NCI-H69 (cell line): ENCODE measurements at places on chromosomes 6 and 20.
A peak's percentile ranks its signal among the peaks of the same experiment; 100 is the strongest.

DNA sequence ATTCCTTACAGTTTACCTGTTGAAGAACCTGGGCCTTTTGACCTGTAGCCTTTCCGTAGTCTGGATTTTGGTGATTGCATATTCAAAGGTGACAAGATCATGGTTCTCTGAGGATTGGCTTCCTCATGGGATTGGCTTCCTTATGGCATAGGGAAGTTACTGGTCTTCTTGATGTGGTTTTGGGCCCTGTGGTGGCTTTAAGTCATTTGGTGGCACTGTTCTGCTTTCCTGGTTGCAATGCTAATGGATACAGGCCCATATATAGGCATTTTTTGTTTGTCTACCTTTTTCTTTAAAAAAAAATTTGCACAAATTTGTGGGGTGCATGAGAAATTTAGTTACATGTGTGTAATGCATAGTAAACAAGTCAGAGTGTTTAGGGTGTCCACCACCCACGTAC lies 185.7 kb downstream of the CDKAL1 start:
- DNase-seq = peak; percentile 36

DNA sequence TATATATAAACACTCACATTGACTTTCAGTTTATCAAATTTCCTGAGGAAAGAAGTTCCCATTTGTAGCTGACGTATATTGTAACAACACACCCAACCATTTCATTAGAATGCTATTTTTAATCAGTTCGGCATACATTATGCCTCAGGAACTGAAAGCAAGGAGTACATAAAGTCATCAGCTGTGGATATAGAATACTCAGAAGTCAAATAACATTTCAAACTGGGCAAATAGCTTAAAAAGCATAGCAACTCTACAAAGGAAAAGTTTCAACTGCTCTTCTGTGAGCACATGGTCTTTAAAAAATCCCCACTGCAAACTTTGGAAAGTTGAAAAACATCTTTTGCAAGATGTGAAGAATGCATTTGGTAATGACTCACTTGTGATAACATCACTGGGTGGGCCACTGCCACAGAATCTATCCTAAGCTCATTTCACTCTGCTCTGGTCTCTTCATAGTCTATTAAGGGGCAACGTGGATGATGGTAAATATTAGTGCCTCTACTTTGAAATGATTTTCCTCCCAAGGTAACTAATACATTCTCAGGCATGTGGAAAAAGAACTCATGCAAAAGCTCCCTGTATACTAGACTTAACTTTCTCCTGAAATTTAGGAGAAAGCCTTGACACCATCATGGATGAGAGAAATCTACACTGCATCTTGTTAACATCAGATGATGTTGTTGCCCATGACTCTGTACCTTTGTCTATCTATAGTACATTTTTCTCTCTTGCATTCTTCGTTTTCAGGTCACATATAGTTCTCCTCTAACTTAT lies 49.2 kb downstream of the FYN start:
- DNase-seq = no peak

DNA sequence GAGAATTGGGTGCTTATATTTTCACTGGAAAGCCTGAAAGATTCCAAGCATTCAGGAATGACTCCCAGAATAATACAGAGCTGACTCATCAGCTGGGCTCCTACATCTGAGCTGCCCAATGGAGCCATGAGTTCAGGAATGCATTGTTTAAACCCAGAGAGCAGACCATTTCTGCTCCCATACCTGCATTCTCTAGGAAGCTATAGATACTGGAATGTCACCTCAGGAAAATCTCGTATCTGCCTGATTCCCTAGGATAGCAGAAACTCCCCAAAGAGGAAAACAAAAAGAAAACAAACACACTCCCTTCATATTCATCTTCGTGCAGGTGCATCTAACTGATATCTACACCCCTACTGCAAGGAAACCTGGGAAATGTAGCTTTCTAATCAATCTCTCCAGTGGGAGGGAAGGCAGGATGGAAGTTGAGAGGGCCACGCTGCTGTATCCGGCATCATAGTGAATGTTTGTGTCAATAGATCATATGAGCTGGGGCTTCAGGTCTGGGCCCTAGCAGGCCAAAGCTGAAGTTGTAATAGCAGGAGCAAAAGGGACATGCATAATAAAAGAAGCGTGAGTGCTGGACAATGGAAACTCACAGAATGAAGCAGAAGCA lies 8.2 kb upstream of the SLC2A12 start:
- DNase-seq = no peak

- DNase-seq = no peak
Measured at GRCh38 chr6:74892091-74892490, 313.8 kb downstream of the COL12A1 start.

GRCh38 chr6:166486536-166486880 lies 100.0 kb downstream of the RAMACL start:
- DNase-seq = no peak

DNA sequence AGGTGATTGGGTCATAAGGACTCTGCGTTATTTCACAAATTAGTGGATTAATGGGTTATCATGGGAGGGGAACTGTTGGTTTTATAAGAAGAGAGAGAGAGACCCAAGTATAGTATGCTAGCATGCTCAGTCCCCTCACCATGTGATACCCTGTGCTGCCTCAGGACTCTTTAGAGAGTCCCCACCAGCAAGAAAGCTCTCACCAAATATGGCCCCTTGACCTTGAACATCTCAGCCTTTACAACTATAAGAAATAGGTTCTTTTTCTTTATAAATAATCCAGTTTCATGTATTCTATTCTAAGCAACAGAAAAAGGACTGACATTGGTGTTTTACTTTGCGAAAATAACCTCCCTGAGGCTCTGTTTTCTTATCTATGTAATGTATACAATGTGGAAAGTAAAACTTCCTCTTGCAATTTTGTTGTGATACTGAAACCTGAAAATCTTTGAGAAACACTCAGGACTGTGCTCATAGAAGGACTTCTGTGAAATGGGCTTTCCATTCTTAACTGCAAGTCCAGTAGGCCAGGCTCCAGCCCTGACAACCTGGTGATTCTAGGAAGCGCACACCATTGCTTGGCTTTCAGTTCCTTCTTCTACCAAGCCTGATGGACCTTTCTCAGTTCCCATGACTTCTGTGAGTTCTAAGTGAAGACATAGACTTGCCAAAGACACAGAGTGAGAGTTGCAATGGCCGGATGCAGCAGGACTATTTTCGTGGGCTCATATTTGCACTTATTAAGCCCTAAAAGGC lies 21.9 kb downstream of the SIRPD start:
- no peak for DNase-seq

- no peak for DNase-seq
Measured at GRCh38 chr20:45209924-45210323, 3.1 kb downstream of the SEMG1 start.

- no peak for DNase-seq
Measured at GRCh38 chr20:52259295-52259694, 67.7 kb upstream of the ZFP64 start.

DNA sequence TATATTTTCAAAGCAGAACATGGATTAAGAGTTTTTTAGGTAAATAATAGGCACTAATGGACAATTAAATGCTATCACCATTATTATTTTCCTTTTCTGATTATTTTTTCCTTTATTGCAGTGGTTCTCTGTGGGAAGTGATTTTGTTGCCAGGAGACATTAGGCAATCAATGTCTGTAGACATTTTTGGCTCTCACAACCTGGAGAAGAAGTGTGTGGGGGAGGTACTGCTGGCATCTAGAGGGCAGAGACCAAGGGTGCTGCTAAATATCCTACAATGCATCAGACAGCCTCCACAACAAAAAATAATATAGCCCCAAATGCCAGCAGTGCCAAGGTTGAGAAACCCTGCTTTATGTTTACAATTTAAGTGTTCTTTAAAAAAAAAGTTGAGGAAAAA lies 8.3 kb downstream of the IFNGR1 start:
- DNase-seq = no peak

- no peak for DNase-seq
Measured at GRCh38 chr20:12984863-12985262, 23.9 kb upstream of the SPTLC3 start.

DNA sequence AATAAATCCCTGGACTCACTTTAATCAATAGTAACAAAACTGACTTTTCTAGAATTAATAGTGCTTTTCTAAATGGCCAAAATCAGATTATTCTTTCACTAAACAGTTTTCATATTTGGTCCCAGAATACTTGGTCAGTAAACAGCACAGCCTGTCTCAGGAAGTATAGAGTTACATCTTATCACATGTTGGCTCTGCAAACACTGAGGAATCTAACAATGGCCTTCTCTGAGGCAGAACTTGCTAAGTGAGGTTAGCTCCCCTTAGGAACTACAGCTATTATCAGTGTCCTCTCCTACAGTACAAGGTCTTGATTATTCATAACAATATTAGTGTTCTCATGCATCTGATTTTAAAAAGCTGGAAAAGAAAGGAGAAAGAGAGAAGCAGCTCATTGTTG lies 1622.8 kb downstream of the HACE1 start:
- DNase-seq = peak; percentile 63

DNA sequence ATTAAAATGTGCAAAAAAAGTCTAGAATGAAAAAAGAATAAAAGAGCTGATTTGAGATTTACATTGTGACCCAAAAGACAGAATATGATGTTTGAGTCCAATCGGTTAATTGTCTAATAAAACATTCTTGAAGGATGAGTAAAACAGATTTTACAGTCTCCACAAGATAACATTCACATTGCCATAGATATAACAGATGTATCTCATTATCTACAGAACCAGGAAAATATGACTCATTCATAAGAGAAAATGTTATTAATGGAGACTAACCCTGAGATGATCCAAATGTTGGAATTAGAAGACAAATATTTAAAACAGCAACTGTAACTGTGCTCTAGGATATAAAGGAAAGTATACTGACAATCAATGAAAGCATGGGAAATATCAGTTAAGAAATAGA lies 141.7 kb downstream of the RFX6 start:
- DNase-seq = no peak

- no peak for DNase-seq
Measured at GRCh38 chr6:107635057-107635515, 145.2 kb downstream of the SOBP start.

- no peak for DNase-seq
Measured at GRCh38 chr20:16014436-16014835, 558.8 kb downstream of the KIF16B start.

DNA sequence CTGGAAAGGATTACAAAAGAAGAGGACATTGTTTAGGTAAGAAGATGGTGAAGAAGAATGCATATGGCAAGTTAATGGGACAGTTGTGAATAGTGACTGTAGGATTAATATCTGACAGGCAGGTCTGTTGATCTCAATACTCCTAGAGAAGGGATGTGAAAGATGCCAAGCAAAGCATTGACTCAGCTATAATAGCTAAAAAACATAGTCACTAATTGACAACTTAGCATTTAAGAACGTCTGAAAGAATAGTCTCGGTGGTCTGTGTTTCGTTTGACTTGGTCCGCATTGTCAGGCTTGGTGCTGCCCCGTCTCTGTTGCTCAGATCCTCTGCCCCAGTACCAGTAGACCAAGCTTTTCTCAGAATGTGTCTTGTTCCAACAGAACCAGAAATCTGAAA lies 65.9 kb downstream of the HIVEP1 start:
- no peak for DNase-seq

DNA sequence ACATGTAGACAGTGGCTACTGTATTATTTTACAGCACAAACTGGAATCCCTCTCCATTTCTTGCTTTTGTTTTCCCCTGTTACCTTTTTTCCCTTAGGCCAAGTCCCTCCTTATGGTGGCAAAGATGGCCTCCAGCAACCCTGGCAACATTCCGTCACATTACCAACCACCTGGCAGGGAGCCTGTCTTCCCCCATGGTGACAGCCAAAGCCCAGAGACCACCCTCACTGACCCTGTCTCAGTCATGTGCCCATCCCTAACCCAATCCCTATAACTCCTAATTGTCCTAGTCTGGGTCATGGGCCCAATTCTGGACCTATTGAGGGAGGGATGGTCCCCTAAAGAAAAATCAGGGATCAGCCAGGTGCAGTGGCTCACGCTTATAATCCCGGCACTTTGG lies 27.6 kb downstream of the PARD6B start:
- no peak for DNase-seq

DNA sequence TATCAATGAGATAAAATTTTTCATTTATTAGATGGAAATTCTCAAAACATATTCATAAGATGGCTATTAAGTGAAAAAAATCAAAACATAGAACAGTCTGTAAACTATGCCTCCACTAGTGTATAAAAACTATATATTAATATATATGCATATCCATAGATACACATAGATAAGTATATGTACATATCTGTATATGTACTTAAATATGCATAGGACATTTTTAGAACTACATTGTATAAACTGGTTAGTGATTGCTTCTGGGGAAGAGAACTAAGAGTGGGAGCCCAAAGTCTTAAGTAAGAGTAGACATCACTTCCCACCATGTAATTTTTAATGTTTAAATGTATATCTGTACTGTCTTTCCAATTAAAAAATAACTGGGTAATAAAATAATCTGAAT lies 31.5 kb downstream of the IPCEF1 start:
- no peak for DNase-seq

DNA sequence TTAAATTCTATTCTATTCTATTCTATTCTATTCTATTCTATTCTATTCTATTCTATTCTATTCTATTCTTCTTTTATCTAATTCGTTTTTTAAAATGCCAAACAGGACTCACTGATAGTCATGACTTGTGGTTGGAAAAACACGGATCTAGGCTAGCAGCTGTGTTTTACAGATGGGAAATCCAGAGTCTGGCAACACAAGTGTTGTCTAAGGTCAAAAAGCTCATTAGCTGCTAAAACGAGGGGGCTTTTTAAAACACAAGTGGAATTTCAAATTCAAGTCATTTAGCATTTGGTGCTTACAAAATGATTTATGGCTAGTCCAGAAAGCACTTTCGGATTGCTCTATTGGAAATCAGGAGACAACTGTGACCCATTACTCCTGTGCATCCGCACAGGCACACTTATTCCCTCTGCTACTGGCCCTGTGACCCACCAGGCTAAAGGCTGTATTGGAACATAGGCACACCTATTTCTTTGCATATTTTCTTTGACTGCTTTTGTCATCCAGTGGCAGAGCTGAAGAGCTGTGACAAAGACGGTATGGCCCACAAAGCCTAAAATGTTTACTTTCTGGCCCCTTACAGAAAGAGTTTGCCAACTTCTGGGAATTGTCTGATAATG lies 17.8 kb upstream of the MLIP start:
- DNase-seq = peak; percentile 36

DNA sequence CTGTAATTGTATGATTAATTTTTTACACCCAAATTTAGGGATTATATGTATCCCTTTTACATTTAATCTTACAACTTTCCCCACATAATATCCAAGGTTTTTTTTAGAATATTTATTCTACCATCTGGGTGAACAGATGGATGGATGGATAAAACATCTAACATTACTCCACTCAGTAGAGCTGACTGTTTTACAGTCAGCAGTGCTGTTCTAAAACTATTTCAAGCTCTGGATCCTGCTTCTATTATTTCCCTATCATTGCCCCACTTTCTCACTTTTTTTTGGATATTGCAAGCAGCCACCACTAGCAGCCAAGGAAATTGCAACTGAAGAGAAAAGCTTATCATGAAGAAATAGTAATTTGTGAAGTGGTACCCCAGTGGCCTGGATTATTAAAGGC lies 173.7 kb downstream of the ARHGAP18 start:
- DNase-seq = no peak

DNA sequence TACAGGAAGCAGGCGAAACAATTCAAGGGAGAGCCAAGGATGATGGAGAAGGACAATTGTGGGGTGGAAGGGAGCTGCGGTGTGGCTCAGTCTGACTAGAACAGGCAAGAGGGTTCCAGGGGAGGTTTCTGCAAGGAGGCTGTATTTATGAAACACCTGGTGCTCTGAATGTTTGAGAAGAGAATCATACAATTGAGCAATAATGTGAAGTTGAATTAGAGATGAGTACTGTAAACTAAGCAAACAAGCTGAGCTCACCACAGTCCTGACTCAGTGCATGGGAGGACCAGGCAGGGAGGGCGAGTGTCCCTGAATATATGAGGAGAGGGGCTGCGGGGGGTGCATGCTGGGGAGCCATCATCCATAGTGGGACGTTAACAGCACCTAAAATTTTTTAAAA lies 279.7 kb downstream of the KIF16B start:
- DNase-seq = peak; percentile 31
